ENCODE measurements at places on chromosomes 3 and 15.

GRCh38 chr3:136840252-136840651 is 21.3 kb downstream of the SLC35G2 start:
- no peak for DNase-seq

DNA sequence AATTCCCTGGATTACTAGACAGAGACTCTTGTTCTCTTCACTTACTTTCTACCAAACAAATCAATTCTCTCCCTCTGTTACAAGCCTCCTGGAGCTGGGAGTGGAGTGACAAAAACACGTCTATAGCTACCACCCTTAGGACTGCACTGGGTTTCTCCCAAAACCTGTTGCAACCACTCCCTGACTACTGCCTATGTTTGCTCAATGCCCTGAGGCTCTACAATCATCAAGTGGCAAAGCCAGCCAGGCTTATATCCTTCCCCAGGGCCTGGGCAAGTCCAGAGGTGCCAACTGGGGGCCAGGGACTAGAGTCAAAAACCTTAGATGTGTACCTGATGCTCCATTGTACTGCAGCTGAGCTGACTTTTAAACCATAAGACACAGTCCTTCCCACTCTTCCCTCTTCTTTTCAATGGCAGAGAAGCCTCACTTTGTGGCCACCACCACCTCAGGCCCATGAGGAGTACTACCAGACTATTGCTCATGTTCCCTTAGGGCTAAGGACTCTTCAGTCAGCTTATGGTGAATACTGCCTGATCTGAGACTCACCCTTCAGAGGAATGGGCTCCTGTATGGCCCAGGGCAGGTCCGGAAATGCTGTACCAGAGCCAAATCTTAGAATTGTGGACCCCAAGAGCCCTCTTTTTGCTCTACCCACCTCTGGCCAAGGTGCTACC is 125.4 kb upstream of the PLCL2 start:
- DNase-seq: no peak

DNA sequence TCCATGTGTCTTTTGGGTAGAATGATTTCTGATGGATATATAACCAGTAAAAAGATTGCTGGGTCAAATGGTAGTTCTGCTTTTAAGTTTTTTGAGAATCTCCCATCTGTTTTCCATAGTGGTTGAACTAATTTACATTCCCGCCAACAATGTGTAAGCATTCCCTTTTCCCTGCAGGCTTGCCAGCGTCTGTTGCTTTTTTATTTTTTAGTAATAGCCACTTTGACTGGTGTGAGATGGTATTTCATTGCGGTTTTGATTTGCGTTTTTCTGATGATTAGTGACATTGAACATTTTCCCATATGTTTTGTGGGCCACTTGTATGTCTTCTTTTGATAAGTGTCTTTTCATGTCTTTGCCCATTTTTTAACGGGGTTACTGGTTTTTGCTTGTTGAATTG is 36.3 kb upstream of the MB21D2 start:
- DNase-seq: no peak

DNA sequence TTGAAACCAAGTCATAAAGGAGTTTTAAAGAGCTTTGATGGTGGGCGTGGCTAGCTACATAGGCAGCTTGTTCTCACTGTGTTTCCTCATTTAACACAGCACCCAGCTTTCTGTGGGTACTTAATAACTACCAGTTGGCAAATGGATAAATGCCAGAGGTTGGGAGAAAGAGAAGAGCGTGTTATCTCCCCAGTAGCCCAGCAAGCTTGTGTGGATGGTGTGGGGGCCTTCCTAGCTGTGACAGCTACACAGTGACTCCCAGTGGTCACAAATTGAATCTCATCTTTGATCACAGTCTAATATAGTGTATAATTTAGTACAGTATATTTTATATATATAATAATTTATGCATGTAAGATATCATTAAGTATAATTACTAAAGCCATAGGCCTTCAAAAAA is 984.1 kb downstream of the EPHA3 start:
- peak; percentile 43 for DNase-seq

DNA sequence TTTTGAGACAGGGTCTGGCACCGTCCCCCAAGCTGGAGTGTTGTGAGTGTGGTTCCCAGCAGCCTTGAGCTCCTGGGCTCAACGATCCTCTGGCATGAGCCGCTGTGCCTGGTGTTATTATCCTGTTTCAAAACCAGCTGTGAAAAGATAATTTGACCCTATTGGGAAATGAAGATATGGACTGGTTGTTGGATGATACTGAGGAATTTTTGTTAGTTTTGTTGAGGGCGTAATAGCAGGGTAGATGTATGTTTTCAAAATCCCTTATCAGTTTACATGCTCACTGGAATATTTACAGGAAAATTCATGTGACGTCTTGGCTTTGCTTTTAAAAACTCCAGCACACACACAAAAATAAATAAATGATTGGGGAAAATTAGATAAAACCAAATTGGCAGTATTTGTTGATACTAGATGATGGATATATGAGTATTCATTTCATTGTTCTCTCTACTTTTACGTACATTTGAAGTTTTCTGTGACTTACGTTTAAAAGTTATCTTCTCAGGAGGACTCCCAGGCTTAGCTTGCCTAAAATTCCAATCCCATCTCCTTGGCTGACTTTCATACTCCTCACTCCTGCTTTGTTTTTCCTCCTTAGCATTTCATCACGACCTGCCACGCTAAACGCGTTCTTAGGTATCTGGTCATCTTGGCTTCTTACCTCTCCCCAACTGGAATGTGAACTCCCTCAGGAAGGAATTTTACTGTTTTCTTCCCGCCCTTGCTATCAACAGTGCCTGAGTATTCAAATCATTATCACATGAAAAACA is 56.8 kb upstream of the TFRC start:
- peak; percentile 89 for DNase-seq

Measured in fibroblast of the aortic adventitia (primary cell).